ENCODE measurements at places on chromosomes 3 and 15.

DNA sequence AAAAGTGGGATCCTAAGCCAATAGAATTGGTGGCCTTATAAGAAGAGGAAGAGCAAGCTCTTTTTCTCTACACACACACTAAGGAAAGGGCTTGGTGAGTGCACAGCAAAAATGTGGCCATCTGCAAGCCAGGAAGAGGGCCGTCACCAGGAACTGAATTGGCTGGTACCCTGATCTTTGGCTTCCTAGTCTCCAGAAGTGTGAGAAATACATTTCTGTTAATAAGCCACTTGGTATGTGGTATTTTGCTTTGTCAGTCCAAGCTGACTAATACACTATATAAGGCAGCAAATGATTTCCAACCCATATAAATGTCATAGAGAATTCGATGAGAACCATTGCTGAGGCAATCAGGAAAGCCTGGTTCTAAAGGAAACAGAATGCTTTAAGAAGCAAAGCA lies 816.3 kb upstream of the SEMA6D start:
- no peak for DNase-seq

GRCh38 chr3:197397838-197398237 lies 99.4 kb upstream of the DLG1 start:
- DNase-seq = no peak

DNA sequence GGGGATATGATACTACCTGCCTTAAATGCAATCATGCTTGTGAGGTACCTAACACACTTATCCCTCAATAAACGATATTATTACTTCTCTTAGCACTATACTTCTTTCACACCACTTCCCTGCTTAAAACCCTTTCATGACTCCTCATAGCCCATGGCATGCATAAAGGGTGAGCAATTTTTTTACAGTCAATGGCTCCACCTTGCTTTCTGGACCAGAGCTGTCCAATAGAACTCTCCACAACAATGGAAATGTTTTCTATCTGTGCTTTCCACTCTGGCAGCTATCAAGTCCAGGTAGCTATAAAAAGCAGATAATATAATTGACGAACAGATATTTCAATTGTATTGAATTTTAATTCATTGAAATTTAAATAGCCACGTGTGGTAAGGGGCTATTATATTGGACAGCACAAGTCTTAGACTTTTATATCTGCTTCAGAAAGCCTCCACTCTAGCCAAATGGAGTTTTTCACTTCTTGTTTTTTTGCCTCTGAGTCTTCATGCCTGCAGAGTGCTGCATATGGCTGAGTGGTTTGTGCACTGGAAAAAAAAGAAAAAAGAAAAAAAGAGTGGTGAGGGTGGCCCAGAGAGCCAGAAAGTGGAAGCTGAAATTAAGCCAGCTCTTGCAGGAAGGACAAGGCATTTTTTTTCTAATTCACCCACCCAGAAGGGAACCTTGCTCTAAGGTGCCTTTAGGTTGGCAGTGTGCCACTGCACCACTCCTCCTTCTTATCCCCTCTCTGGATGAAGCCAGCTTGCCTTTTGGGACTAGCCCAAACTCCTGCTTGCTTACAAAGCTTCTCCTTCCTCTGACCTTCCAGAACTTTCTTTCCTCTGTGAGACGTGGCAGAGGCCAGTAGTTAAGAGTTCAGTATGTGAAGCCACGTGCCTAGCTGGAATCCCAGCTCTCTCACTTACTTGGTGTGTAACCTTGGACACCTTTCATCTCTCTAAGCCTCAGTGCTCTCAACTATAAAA lies 239.0 kb upstream of the LRTM1 start:
- DNase-seq = no peak

DNA sequence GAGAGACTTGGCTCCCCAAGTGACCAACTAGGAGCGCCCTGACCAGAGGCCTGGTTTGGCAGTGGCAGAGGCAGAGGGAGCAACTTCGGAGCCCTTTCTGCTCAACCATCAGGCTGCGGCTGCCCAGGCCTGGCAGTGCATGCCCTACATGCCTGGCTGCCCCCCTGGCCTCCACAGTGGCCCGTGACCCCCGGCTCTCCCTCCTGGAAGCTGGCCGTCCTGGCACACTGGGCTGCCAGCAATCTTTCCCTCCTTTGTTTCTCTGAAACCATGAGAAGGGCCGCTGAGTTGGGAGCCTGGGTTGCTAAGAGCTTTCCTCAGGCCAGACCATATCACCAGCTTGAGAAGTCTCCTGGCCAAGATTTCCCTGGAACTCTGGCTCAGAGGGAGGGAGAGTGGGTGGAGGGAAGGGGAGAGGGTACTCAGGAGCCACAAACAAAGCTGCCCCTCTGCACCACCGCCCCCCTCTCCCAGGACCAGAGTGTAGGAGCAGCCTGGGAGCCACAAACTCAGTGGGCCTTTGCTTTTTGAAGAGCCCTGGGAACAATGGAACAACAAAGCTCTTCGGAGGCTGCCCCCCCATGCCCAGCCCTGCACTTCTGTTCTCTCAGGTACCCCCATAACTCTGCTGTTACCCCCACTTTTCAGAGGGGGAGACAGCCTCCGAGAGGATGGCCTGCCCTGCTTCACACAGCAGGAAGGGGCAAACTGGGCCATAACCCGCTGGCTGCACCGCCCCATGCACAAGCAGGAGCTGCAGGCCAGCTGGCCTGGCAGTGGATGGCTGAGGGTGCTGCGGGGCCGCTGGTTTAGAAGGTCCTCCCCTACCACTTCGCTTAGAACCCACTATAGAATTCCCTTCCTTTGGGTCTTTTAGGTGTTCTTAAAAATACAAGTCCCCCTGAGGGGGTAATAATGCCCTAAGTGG lies 11.3 kb downstream of the CORO2B start:
- DNase-seq = no peak

GRCh38 chr15:83164771-83165404 lies 42.7 kb downstream of the HDGFL3 start:
- no peak for DNase-seq

- no peak for DNase-seq
These were observed 9.7 kb upstream of the ACSBG1 start for GRCh38 chr15:78244101-78244500.

- no peak for DNase-seq
These were observed 249.9 kb upstream of the ST8SIA2 start for GRCh38 chr15:92143765-92144164.

GRCh38 chr3:52128118-52128683 lies 26.0 kb downstream of the POC1A start:
- DNase-seq = no peak

- DNase-seq = no peak
These were observed 54.4 kb upstream of the WNT5A start for GRCh38 chr3:55541456-55541855.

- DNase-seq = no peak
These were observed 557.8 kb upstream of the CFAP20DC start for GRCh38 chr3:59607656-59608055.

DNA sequence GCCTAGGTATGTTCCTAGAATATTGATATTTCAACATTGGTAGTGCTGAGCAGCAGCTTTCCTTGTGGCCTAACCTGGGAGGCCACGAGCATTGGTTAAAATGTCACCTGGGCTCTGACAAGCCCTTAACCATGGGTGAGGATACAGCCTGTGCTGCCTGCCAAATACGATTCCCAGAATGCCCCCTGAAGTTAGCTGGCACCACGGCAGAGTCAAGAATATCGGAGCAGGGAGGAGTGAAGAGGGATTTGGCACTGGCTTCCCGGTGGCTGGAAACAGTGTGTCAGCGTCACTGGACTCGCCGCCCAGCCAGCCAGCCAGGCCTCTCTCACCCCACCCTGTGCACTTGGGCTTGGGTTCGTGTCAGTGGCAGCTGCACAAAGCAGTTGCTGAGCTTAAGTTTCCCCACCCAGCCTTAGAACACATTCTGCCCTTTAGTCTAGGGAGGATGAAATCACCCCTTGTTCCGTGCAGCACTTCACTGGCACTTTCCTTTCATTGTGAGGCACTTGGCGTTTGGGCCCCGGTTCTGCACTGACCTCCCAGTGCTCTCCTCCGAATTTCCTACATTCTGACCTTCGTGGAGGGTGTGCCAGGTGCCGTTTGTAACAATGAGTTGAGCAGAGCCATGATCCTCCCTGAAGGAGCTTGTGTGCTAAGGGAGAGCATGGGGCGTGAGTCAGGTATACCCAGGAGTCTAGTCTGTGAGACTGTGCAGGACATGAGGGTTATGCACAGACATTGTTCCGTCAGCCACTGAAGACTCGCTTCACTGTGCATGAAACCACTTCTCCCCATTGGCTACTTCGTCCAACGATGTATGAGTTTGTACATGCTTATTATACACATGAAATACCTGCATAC lies 152.8 kb upstream of the BHLHE40 start:
- DNase-seq = peak; percentile 51

DNA sequence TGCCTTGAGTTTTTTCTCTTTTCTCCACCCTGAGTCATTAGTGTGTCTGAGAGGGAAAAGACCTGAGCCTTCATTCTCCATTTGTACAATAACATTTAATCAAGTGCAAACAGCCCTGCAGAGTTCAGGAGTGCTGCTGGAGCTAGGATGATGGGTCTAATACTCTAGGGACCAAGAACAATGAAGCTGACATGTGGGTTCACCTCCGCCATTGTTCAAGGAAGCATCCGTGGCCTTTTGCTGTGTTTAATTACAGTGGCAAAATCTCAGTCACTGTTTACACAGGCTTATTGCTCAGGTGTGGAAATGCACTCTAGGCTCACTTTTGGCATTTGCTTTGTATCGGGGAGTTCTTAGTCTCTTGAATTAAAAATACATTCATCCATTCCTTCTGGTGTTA lies 259.6 kb downstream of the LRTM1 start:
- no peak for DNase-seq

GRCh38 chr3:111979434-111980038 lies 710 bp downstream of the ABHD10 start:
- DNase-seq = no peak

DNA sequence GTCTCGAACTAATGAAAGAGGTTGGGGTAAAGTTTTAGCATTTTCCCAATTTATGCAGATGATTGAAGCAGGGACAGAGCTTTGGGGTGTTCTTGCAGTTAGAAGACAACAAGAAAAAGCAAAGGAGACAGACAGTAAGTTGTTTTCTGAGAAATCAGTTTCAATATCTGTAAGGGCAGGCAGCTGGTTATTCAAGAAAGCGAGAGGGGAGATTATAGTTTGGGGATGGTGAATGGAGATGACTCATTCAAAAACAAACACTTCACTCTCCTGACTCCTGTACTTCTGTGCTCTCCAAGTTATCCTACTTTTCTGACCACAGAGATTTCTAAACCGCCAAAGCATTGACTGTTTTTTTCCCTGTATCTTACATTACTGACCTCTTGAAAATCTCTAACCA lies 352.0 kb downstream of the GAP43 start:
- no peak for DNase-seq

DNA sequence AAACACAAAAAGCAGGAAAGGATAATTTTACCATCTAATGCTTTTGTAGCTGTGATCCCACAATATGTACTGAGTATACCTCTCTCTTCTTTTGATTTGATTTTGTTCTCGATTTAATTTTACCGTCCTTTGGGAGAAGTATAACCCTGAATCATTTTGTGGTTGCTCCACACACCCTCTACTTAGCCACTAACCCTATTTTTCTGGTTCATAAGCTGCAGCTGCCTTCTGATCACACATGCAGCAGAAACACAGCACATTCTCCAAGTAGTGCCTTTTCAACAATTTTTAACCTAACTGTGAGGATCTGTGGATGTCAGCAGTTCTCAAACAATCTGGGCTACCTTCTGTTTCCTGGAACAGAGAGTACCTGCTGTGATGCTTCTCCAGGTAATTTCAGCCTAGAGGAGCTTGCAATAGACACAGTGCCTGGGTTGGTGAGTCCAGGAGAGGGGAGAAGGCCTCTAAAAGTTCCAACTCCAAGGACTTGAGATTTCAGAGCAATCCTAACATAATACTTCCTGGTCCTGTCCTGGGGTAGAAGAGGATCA lies 40.3 kb downstream of the HGD start:
- DNase-seq = no peak

DNA sequence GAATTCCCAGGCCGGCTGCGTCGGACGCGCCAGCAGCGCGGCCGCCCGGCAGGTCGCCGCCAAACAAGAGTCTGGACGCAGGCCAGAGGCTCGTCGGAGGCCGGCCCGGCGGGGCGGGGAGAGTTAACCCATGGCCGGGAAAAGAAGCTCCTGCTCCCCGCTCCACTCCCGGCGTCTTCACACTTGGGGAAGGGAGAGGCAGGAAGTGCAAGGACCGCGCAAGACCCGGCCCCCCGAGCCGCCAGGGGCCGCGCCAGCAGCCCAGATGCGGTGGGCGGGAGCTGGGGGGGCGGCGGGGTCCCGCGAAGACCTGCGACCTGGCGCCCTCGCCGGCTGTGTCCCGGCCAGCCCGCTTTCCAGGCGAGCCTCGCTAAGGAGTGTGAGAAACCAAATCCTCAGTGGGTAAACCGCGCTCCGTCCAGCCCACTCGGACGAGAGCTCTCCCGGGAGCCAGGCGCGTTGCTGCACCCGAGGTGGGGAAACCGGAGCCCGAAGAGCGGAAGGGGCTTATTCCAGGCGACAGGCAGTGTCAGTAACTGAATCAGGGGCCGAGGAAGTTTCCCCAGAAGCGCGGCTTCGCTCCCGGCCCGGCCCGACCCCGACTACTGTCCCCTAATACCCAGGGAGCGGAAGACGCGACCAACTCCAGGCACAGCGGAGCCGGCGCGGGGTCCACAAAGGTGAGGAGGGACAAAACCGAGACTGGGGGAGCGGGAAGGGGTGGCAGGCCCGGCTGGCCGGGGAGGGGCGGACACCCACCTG lies 721 bp downstream of the ADAMTS7 start:
- no peak for DNase-seq

GRCh38 chr15:63669074-63669473 lies 71.9 kb downstream of the FBXL22 start:
- no peak for DNase-seq

- no peak for DNase-seq
These were observed 126.5 kb upstream of the BFSP2 start for GRCh38 chr3:133273346-133273745.

DNA sequence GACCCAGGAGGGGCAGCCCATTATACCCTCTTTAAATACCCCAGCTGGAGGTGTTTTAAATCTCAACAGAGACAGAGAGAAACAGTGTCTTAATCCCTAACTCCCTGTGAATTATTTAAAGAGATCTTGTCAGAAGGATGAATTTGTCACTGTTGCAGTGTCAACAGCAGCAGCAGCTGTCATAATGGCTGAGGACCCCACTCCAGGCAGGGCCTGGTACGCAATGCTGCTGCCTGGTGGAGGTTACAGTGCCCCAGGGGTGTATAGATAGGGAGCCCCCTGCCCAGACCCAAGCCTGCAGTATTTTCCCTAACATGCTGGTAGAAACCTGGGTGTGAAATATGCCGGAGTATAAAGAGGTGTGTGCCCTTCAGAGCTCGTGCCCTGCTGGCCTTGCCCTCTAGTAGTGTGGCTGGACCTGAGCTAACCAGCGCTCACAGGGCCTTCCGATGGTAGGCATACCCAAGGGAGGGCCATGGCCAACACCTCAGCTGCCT lies 143.0 kb downstream of the EPHB1 start:
- no peak for DNase-seq
